Glutamatergic neuron (in vitro differentiated cells): ENCODE measurements at places on chromosomes 11 and 22.
A peak's percentile ranks its signal among the peaks of the same experiment; 100 is the strongest.

GRCh38 chr11:130159657-130160497, at the start of gene ST14:
Gene ST14, plus strand, starts transcription at chr11:130159782. Its CDS starts 198 bp downstream, at chr11:130159980.
- DNase-seq: peak; percentile 45

- no peak for DNase-seq
These were observed 8.2 kb downstream of the LTO1 start for GRCh38 chr11:69666752-69667536.

DNA sequence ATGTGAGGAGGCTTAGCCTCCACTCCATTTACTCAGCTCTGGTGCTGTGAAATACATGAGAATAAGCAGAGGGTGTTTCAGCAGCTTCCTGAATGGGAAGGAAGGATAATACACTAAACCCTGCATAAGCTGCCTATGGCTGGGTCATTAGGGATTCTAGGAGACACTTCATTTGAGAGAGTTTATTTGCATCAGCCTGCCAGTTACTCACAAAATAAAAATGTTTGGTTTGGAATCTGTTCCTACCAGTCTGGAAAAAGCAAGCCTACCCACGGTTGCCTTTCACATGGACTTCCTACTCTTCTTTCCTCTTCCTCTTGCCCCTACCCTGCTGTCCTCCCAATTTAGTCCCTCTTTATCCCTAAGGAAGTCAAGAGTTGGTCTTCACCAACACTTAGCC, 20.5 kb downstream of the SLC1A2 start:
- DNase-seq: no peak

- no peak for DNase-seq
These were observed at the start of gene GLYATL2 for GRCh38 chr11:58844361-58845005. Gene GLYATL2, minus strand, starts transcription at chr11:58844704. Its CDS starts 5,092 bp downstream, at chr11:58839612.

DNA sequence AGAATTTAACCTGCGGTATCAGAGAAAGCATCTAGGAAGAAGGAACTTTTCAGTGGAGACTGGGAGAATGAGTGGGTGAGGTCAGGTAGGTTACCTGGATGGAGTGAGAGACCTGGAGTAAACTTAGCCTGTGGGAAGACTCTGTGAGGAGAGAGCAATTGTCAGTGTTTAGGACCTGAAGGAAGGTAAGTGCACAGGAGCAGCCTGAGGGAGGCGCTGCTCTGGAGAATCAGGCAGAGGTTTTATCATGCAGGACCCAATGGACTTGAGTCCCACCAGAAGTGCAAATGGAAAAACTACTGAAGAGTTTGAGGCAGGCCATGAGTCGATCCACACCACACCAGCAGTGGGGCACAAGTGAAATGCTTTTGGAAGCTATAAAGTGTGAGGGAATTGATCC, 10.6 kb upstream of the IFTAP start:
- no peak for DNase-seq

GRCh38 chr11:83265331-83265730, 20.8 kb downstream of the CCDC90B start:
- no peak for DNase-seq

DNA sequence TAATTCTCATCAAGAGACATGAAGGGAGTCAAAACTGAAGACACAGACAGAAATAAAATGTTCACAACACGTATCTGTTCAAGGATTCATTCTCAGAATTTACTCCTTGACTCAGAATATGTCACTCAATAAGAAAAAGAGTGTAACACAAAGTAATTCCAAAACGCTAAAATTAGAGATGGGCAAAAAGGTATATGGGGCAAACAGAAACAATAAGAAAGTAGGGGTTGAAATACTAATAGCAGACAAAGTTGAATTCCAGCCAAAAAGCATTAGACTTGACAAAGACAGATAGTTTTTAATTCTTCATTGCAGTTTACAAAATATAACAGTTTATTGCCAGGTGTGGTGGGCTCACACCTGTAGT, 26.7 kb downstream of the GNB1L start:
- DNase-seq: no peak

GRCh38 chr11:76230392-76230791, 24.1 kb upstream of the WNT11 start:
- peak; percentile 75 for DNase-seq

DNA sequence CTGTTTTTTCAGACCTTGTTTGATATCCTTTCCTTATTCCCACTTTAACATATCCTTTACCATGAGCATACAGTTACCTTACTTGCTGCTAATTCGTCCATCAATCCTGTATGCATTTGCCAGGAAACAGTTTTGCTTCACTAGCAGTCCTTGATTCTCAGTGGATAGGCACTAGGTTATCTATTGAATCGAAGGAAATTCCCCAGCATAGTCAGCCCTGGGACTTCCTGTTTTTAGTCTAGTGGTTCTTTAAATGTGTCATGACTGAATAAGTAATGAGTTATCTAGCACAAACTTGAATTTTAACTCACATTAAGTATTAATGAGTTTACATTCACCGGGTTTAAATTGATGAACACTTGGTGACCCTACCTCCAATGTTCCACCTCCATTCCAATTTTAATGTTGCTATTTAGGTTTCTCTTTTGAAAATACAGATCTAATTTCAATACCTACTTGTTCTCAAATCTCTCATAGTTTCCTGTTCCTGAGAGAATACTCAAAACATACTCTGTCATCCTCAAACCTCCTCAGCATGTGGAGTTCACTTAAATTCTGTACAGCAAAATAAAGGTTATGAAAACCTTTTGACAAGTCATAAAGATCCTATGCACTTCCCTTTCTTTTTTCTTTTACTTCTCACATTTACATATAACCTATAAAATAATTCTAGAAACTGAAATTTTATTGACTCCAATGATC, 1375.1 kb upstream of the TENM4 start:
- DNase-seq: no peak
